ENCODE measurements at places on chromosomes 13 and 19. TPM values are rescaled to one million over a fixed set of nuclear protein-coding genes. Genes with fewer than 3 reads are reported as not detected.

Gene NKPD1
- 0.23 TPM for total RNA-seq

Gene KLK10
- total RNA-seq = 16.5 TPM

Gene KLK14
- not detected for total RNA-seq

Gene MBD3
- 87.3 TPM for total RNA-seq

Gene RNF113B
- not detected for total RNA-seq

Gene CEACAM20
- not detected for total RNA-seq

GRCh38 chr19:30049846-30050667 lies 108.0 kb downstream of the URI1 start:
- no peak for DNase-seq

GRCh38 chr13:24207841-24208667 lies 47.5 kb downstream of the SPATA13 start:
- no peak for DNase-seq

GRCh38 chr13:76885203-76886004 lies 801 bp downstream of the KCTD12 start:
- DNase-seq = peak; percentile 81

GRCh38 chr13:43239275-43239840 lies 216.0 kb downstream of the DNAJC15 start:
- no peak for DNase-seq

- no peak for DNase-seq
Measured at GRCh38 chr13:95678967-95679366, 2.0 kb downstream of the DNAJC3 start.

- DNase-seq = peak; percentile 67
Measured at GRCh38 chr19:6062274-6062673, 48.0 kb downstream of the RFX2 start.

DNA sequence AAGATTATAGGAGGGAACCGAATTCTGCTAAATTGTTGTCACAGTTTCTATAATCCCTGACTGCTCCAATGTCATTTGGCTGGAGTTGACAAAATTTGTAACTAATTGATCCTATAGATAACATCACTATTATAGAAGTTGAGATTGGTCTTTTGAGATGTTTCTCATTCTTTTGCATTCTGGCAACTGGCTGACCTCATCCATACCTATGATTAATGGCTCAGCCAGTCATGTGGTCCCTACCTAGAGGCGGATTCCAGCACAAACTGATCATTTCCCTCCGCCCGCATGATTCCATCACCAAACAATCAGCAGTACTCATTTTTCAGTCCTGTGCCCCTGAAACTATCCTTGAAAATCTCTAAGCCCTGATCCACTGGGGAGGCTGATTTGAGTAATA lies 4.2 kb downstream of the PSG2 start:
- DNase-seq = no peak

DNA sequence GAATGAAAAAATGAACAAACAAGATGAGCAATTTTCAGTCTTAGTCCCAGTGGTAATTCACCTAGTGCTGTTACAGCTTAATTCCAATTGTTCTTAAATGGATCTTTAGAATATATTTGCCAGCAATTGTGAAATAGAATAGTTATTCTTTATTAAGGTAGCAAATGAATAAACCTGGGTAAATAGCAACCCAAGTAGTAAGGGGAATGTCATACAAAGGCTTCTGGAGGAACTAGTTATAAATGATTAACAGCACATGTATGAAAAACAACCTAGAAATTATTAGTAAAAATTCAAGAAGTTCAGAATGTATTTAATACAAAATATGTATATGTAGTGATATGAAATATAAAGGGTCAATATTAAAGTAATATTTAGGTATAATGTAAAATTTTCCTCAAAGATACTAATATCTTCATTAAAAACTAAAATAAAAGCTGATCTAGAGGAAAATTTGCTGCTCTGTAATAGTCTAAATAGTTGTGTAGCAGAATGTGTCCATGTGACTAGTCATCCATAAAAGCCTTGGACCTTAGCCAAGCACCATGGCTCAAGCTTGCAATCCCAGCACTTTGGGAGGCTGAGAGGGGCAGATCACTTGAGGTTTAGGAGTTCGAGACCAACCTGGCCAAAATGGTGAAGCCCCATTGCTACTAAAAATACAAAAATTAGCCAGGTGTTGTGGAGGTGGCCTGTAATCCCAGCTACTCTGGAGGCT lies 535.9 kb upstream of the ATXN8OS start:
- no peak for DNase-seq

DNA sequence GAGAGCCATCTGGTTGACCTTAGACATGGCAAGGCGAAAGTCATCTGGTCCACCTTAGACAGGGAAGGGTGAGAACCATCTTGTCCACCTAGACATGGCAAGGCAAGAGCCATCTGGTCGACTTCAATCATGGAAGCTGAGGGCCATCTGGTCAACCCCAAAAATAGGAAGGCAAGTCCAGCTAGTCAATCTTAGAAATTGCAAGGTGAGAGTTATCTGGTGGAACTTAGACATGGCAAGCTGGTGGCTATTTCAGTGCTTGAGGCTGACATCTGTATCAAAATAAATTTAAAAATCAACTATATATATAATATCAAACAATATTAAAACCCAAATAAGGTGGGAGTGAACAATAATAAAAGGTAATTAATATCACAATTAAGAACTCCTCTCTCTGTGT lies 83.9 kb downstream of the ZNF726 start:
- no peak for DNase-seq

DNA sequence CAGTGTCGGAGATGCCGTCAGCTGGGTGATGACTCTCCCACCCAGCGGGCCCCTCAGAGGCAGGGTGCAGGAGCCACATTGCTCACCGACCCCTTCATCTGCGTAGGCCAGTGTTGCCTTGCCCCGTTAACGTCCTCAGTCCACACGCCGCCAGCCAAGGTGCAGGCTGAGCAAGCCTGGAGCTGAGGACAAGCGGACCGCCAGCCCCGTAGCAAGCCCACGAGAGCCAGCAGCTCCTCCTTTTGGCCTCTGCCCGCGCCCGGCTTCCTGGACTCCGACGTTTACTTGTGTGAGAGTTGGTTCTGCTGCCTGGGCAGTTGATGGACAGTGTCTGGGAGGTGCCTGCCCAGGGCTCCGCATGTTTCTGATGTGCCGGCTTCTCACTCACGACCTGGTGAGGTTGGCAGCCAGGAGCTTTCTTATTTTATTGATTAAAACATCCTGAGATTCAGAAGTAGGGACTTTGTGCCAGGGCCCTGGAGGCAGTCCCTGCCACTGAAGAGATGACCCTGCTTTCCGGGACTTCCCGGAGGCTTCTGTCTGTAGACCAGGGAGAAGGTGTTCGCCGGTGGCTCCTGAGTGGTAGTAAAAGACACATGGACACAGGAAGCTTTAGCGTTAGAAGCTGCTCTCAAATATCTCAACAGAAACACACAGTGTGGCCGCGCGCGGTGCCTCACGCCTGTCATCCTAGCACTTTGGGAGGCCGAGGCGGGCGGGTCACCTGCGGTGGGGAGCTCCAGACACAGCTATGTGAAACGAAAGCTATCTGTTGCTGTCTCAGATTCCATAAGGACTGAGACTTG lies 5.8 kb downstream of the DAZAP1 start:
- DNase-seq = peak; percentile 29

GRCh38 chr13:48562296-48563066 lies 29.6 kb upstream of the RCBTB2 start:
- no peak for DNase-seq

- no peak for DNase-seq
Measured at GRCh38 chr13:45162194-45162593, 38.7 kb downstream of the KCTD4 start.

- peak; percentile 53 for DNase-seq
Measured at GRCh38 chr19:10290876-10291553, 1.3 kb downstream of the ICAM5 start.

GRCh38 chr13:86318450-86318849 lies 519.2 kb upstream of the SLITRK6 start:
- DNase-seq = no peak

DNA sequence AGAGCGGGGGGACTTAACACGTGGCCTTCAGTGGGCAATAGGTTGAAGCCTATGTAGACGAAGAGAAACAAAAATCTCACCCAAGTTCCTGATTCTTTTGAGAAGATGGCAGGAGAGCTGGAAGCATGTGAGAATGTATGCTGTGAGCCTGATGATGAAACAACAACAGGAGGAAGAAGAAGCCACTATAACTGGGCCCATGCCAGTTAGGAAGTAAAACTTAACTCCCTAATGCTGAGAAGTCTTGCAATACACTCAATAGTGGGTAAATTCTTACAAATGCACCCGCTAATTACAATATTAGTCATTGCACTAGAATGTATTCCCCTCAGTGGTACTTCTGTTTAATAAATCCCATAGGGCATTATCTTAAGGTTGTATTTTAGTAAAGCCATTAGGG lies 9.1 kb downstream of the PCDH17 start:
- DNase-seq = no peak

DNA sequence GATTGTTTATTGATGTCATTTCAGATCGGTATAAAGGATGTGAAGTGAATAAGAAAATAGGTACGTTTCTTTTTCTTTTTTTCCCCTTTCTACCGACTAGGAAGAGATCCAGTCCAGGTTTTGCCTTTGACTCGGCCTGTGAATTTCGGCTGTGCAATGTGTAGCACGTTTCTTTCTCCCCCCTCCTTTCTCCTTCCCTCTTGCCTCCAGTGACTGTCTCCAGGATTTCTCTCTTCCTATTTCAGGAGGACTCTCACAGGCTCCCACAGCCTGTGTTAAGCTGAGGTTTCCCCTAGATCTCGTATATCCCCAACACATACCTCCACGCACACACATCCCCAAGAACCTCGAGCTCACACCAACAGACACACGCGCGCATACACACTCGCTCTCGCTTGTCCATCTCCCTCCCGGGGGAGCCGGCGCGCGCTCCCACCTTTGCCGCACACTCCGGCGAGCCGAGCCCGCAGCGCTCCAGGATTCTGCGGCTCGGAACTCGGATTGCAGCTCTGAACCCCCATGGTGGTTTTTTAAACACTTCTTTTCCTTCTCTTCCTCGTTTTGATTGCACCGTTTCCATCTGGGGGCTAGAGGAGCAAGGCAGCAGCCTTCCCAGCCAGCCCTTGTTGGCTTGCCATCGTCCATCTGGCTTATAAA lies at the start of gene GPC6:
TSS of gene GPC6 (plus strand) at position 185 of the 657 bp plus-strand sequence.
- peak; percentile 40 for DNase-seq

DNA sequence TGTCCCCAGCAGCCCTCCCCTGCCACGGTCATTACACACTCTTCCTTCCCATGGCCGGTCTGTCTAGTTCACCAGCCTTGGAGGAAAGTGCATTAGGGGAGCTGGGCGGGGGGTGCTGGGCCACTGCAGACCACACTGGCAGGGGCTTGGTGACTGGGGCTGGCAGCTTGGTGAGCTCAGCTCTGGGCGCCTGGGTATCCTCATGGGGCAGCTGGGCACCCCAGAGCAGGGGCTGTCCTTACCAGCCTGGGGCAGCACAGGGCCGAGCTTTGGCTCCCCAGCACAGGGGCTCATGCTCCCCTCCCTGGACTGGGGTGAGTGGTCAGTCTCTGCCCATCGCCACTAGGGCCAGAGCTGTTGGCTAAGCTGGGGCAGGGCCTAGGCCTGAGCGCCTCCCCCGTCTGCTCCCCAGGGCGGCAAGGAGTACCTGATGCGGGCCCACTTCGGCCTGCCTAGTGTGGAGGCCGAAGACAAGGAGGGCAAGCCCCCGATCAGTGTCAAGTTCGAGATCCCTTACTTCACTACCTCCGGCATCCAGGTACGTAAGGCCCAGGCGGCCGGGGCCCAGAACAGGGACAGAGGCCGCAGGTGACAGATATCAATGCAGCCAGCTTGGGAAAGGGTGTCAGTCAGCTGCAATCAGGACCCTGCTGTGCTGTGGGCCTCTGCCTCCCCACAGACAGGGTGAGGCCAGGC lies 35.5 kb downstream of the AP1M1 start:
- no peak for DNase-seq

All from ovary (tissue), 10 donors.